IMR-90 (cell line): ENCODE measurements at places on chromosomes 3 and 15.

DNA sequence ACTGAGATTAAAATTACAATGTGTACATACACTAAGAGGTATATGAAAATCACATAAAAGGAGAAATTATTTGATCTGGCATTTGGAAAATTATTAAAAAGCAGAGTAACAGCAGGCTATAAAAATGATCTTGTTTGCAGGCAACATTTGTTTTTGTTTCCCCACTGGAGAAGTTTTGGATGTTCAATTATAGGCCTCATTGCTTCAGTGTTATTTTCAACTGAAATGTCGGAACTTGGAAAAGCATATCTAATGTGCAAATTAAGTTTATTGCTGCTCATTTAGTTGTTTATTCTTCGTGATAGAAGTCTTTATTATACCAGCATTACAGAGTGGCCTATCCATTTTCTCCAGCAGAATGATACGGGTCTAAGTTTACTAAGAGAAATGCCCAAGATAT, 263.3 kb downstream of the CNTN6 start:
- no peak for DNase-seq

- no peak for DNase-seq
These were observed 249.4 kb upstream of the PLSCR5 start for GRCh38 chr3:146854523-146854922.

DNA sequence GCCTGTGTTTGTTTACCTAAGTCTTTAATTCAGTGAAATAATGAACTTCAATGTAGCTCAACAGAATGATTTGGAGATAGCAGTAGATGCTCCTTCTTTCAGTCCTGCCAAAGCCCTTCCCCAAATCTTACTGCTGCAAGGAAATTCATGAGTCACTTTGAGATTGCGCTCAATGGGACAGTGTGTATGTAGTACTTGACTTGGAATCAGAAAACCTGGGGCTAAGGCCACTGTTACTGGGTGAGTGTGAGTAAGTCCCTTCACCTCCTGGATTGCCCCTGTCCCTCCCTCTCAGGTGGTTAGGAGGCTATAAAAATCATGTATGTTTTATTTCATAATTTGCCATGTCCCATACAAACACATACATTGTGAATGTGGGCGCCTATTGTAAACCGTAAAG, 29.9 kb downstream of the ATP13A5 start:
- no peak for DNase-seq

GRCh38 chr3:190210608-190211007, 89.9 kb upstream of the P3H2 start:
- DNase-seq, result no peak

DNA sequence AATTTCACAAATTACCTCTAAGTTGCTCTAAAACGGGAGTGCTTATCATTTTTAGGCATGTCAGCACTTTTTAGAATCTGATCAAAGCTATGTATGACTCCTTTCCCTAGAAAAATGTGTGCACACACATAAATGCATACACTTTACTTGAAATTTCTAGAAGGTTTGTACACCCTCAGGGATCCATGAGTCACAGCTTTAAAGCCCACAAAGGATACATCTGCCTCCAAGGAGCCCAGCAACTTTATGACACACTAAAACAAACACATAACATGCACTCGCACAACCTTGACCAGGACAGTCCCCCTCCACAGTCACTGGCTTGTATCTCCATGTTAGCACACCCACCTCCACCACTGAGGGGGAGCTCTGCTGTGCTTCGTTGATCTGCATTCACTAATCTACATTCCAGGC, 722.0 kb upstream of the CFAP20DC start:
- DNase-seq, result peak; percentile 94

DNA sequence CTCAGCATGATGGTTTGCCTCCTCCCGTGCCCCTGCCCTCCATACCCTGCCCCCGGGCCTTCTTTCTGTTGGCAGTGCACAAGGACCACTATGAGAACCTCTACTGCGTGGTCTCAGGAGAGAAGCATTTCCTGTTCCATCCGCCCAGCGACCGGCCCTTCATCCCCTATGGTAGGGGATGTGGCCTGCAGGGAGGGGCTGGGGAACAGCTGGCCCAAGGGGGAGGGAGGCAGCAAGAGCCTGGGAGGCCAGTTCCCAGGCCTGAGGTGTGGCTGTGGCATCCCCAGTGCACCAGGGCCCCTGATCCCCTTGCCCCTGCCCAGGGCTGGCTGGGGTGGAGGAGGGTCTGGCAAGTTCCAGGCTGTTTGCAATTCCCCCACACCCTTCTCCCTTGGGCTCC, 2.6 kb upstream of the PLA2G4B start:
- peak; percentile 12 for DNase-seq

- no peak for DNase-seq
These were observed 18.9 kb downstream of the NR1I2 start for GRCh38 chr3:119800844-119801243.

GRCh38 chr3:182962166-182962565, 18.2 kb downstream of the DCUN1D1 start:
- no peak for DNase-seq

- peak; percentile 29 for DNase-seq
These were observed 80.9 kb downstream of the LRRFIP2 start for GRCh38 chr3:37093481-37093880.

GRCh38 chr3:157407769-157408168, 28.9 kb upstream of the PTX3 start:
- peak; percentile 26 for DNase-seq

DNA sequence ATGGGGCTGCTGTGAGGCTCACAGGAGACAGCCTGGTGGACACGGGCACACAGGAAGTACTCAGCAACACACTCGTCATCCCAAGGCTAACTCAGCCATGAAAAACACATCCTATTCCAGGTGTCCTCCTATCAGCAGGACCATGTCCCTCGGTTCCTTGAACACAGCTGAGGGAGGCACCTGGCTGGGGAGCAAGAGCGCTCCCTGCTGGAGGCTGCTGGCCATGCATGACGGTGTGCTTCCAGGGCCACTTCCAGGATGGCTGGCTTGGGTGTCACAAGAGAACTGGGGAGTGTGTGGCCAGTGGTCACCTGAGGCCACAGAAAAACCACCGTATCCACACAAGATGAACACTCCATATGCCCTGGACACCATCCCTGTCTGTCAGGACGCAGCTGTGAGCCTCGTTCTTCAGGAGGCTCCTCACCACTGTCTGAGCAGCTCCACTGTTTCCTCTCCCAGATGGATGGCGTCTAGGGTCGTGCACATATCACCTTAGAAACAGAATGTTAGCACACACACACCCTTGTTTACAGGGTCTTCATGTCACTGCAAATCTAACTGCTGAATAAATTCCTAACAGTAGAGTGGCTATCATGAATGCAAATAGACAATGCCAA, 31.0 kb downstream of the POC1A start:
- DNase-seq, result peak; percentile 65

GRCh38 chr3:189076449-189076848, 95.3 kb upstream of the TPRG1 start:
- no peak for DNase-seq

GRCh38 chr3:69166446-69166845, 44.1 kb upstream of the LMOD3 start:
- DNase-seq, result no peak

GRCh38 chr15:79769069-79769481, 127.7 kb downstream of the MTHFS start:
- no peak for DNase-seq

DNA sequence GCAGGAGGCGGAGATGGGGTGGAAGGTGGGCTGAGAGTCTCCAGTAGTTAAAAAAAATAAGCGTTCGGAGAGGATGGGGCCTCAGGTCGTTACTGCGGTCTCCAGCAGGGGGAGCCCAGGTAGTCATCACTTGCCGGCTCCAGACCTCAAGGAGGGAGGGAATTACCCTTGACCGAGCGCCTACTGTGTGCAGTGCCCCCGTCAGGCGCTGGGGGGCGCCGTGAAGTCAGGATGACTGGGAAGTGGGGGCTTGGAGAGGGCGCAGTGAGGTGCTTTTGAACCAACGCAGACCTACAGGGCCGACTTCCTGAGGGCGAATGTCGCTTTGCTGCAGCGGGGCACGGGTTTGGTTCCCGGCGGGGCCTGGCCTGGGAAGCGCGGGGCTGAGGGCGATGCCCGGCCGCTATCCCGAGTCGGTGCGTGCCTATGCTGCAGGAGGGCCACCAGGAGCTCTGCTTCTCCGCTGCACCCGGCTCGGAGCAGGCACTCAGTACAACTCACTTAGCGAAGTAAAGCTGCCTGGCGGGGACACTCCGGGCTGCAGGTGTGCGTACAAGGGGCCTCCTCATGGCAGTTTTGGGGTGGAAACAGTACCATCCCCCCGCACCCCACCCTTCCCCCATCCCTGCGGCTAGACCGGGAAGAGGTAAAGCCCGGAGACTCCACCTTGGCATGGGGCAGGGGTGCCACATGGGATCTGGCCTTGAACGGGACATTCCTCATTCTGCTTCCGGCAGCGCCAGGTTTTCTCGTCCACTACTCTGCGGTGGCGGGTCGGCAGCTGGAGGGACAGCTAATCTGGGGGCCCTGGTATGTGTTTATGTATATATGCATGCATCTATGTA, 79.8 kb downstream of the RHCG start:
- DNase-seq, result peak; percentile 50

DNA sequence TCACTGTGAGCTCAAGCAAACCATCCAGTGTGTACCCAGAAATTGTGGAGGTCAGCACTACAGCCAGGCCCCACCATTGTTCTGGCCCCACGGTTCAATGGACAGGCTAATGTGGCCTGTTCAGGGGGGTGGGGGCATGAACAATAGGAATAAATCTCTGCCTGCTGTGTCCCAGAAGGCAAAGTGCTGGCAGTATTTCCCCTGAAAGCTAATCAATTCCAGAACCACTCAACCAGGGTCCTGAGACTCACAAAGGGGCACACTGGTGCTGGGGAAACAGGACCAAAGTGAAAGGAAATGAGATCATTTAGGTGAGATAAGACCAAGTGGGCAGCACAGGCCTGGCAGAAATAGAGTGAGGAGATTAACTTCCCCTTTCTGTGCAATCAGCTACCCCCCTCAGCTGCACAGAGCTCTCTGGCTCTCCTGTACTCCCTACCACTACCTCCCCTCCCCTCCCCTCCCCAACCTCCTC, 11.5 kb downstream of the CRYGS start:
- no peak for DNase-seq

GRCh38 chr3:45759851-45760250, 36.5 kb downstream of the SLC6A20 start:
- DNase-seq, result no peak

DNA sequence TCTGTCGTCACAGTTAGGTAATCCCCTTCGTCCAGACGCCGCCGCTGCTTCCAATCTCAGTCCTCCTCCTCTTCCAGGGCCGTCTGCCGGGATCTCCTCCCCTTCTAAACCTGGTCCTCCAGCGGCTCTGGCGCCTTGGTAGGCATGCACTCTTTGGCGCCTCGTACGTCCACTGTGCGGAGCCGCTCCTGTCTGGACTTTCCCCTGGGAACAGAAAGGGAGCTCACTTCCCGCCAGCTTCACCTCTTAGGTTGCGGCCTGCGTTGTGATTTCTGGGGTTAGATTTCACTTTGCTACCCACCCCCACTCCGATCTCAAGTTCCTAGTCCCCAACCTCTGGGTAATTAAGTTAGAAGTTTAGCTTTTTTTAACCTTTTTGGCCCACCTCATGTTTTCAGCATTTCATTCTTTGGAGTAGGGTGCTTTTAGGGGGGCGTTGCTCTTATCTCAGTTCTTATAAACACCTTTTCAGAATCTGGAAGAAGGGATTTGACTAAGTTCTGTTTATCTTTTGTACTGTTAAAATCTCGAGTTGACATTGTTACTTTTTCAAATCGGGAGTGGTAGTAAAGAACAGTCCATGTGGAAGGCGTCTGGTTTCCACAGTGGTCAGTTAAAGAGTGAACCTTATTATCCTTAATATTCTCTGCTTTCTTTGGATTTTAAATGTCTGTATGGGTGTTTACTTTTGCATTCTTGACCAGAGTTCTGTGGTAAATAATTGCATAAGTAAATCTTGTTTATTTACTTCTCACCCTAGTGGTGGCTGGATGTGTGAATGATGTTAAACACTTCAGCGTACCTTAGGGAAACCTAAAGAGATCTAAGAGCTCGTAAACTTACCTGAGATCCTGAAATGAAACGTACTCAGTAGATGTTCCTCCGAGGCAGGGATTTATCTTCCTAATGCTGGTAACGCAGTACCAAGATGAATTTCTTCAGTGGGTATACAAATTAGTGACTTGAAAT, 611 bp downstream of the CTDSPL2 start:
- DNase-seq, result peak; percentile 65

GRCh38 chr3:145094355-145094941, 1066.5 kb downstream of the PLOD2 start:
- DNase-seq, result peak; percentile 54

- DNase-seq, result no peak
These were observed 561.3 kb downstream of the NLGN1 start for GRCh38 chr3:173958805-173959204.

GRCh38 chr3:172106989-172107388, 67.6 kb downstream of the FNDC3B start:
- DNase-seq, result no peak

- peak; percentile 29 for DNase-seq
These were observed 44.6 kb downstream of the HACD2 start for GRCh38 chr3:123540285-123540684.

GRCh38 chr15:65805019-65805745, 13.1 kb upstream of the DENND4A start:
- no peak for DNase-seq

GRCh38 chr3:123792473-123793201, 91.5 kb downstream of the MYLK start:
- peak; percentile 48 for DNase-seq
